ENCODE measurements at places on chromosomes 2 and 18.

- peak; percentile 5 for DNase-seq
Observed at GRCh38 chr2:235850771-235851551, 317.2 kb downstream of the GBX2 start.

- no peak for DNase-seq
Observed at GRCh38 chr18:47870605-47871004, 59.9 kb downstream of the SMAD2 start.

GRCh38 chr2:47903781-47904490 is 2.4 kb downstream of the FBXO11 start:
- DNase-seq: no peak

DNA sequence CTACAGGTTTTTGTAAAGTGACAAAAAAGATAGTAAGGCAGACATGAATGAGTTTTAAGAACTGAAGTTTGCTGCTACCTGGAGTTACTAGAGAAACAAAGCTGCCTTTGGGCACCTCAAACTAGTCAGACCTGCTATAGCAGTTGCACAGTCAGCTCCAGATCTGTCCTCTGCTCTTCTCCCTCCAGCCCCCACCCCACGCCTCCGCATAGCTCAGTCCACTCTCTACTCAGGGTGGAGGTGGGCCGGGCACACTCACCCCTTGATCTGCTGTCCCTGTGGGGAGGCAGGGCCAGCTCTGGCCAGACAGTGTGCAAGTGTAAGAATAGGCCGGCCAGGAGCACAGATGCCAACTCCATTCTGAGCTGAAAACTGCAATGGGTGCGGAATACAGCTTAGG is 4.1 kb downstream of the SERTAD2 start:
- DNase-seq: no peak

DNA sequence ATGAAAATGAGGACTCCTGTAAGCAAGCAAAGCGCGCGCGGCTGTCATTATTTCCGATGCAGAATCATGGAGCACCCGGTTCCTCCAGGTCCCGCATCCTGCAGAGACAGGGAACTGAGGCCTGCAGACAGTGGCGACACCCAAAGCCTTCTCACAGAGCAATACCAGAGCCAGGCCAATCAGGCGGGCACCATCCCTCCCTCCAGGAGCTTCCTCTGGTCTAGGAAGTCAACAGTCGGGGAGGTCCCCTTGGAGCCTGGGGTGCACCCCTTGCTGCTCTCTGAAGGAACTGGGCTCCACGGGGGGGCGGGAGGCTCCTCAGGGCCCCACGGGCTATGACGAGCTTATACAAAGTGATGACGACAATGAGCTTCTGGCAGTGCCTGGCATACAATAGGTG is 60.3 kb upstream of the HPCAL1 start:
- no peak for DNase-seq

DNA sequence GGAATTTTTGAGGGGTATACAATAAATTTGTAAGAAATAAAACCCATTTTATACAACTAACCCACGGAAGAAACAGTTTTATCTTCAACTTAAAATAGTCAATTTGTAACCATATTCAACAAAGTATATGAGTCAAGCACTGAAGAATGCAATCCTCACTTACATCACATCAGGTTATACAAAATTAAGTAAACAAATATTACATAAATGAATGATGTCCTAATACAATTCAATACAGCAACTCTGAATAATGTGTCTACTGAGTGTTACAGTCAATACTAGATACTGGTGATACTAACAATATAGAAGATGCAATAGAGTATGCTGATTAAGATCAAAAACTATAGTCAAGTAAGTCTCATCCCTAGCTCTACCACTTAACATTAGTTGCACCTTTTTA is 58.6 kb downstream of the FANCL start:
- DNase-seq: peak; percentile 47

DNA sequence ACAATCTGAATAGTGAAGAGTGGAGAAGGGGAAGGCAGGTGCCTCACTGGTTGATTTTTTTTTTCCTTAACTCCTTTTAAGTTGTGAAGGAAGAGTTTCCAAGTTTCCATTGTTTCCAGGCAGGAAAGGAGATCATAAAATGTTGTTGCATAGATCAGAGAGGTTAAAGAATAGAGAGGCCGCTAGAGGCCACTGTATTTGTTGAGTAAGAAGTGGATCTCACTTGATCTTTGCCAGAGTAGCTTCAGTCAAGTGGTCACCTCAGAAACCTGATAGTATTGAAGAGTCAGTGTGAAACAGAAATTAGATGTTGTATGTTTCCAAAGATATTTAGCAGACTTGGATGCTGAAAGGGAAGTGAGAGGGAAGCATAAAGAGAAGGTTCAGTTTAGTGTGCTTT is 17.6 kb downstream of the CTNNA2 start:
- DNase-seq: no peak

GRCh38 chr2:205908212-205909183 is 177.5 kb downstream of the INO80D start:
- DNase-seq: peak; percentile 17

- DNase-seq: no peak
Observed at GRCh38 chr2:127520424-127520823, 5.9 kb downstream of the IWS1 start.

- peak; percentile 74 for DNase-seq
Observed at GRCh38 chr2:112048887-112049286, 6.2 kb upstream of the TMEM87B start.

- DNase-seq: peak; percentile 17
Observed at GRCh38 chr2:102520009-102520408, 47.0 kb downstream of the SLC9A4 start.

GRCh38 chr2:79025421-79025820 is at the start of gene REG3G:
Gene REG3G (plus strand): TSS chr2:79025702. CDS start chr2:79026094, 392 bp downstream.
- DNase-seq: no peak

DNA sequence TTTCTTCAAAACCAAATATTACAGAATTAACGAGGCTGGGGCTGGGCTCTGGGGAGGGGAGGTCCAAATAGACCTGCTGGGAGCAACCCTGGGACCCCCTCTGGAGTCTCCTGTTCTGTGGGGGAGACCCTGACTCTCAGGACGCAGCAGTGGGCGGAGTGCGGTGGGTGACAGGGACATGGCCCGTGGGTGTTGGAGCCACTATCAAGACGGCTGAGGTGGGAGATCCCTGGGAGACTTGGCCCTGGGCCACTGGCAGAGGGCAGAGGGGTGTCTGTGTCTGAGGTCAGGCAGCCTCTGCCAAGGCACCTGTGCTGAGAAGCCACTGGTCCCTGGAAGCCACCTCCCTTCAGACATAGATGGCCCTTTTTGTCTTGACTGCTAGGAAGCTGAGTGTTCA is 79.5 kb upstream of the CTDP1 start:
- DNase-seq: no peak

DNA sequence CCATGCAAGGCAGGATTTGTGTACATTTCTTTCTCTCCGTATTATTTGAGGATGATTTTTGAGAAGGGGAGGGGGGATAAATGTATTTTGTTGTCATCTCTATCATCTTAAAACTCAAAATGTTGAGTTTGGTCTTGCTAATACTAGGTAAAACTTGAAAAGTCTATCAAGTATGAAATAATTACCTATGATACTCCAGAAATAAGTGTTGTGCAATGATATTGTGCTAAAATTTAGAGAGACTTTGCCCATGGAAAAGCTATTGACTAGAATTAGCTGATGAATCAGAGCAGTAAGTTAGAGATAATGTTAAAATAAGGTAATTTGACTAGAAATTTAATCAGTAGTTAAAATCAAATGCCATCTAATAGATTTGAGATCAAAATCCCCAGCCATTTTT is 323.9 kb downstream of the AGPS start:
- DNase-seq: no peak

DNA sequence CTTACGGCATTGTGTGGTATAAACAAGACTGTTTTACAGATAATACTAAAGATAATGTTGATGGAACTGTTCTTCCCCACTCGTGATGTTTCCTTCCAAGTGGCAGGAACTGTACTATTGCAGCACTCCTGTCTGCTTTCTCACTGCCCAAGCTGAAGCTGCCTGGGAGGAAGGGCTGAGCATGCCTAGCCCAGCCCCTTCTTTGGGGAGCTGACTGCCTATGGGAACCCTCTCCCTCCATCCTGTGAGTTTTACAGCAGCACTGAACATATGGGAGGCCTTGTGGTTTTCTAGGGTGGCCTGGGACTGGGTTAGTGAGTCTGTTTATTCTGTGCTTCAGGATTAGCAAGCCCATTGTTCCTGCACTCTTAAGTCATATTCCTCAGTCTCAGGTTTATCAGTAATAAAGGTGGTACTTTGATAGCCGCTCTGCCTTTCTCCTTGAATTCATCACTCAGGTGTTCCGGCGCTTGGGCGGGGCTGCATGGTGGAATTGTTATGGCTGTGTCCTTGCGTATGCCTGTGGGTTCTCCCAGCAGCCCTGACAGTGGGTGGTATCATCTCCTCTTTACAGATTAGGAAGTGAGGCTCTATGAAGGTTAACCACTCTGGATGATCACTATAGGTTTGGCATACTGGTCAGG is 379.7 kb downstream of the PTPRM start:
- DNase-seq: peak; percentile 89

GRCh38 chr2:96801786-96802595 is 14.1 kb upstream of the CNNM3 start:
- no peak for DNase-seq

- peak; percentile 84 for DNase-seq
Observed at GRCh38 chr2:120613742-120614571, 121.7 kb upstream of the GLI2 start.

GRCh38 chr2:176490061-176490861 is 221.0 kb downstream of the MTX2 start:
- no peak for DNase-seq

DNA sequence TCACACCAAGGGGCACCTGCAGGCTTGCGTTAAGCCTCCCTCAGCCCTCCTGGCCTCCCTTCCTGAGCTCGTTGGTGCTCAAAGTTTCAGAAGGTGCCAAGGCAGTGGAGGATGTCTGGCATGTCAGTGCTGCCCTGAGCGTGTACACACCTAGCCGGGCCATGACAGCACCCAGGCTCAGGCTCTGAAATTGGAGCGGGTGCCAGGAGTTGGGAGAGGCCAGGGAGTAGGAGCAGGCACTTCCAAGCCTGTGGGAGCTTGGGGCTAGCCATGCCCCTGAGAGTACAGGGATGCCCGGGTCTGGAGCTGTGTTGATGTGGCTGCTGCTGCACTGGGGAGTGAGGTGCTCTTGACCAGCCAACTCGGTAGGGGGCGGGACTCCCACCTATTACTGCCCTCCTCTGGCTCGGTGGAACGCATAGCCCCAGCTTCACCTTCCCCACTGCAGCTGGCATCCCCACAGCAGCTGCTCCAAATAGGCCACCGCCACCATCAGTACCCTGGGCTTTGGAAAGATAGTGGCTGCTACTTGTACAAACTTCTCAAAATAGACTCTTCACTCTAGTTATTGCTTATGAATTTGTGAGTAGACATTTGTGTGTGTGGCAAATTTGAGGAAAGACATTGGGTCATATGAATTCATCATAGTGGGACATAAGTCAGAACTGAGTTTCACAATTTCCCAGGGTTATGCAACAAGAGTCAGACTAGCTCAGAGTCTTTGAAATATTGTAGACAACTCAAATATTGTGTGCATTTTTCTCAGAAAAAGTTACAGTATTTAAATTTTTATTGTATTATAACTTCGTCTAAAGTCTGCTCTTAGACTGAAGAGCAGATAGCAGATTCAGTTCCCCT is 6.8 kb upstream of the PCARE start:
- DNase-seq: no peak

DNA sequence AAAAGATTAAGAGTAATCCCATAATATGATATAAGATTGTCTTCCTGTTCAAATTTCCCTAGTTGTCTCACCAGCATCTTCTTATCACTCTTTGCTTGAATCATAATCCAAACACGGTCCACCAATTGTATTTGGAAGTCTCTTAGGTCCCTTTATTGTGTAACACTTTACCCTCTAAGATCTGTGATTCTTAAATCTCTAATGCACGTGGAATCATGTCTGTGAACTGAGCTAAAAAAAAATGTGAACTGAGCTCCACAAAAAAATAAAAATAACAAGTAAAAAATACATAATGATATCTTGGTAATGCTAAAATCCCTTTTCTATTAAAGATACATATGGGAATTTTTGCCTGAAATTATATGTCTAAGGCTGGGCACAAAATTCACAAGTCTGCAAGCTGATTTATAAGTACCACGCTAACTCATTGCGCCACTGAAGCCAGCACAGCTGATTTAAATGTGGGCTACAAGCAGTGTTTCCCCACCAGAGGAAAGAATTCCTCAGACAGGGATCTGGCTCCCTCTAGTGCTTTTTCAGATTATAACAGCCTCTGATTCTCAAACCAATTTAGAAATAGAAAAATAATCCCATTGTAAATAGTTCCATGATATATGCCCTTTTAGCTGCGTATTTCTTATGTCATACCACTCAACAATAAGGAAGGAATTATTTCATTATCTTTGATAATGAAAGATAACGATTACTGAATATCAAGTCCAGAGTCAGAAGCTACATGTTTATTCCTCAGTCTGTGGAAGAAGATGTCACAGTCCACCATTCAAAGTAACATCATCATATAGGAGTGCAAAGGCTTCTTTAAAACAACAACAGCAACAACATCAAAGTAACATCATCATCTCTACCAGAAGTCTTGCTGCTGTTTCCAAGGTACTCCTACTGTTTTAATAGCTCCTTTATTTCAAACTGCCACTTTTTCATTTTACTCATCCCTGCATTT is 22.9 kb downstream of the RBM43 start:
- peak; percentile 89 for DNase-seq

DNA sequence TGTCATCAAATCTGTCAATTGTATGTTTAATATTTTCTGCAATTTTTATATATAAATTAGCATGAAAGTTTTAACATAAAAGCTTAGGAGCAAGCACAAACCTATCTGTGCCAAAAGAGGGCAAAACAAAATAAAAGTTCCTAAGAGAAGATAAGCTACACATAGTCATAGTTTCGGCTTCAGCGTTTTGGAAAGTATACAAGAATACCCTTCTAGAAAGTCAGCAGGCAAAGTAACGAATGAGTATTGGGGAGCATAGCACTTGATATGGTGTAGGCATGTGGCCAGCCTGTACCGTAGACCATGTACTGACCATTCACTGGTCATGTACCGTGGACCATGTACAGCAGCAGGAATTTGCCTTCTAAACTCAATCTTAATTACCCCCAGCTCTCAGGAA is 156.1 kb downstream of the TMEM247 start:
- no peak for DNase-seq

- DNase-seq: no peak
Observed at GRCh38 chr18:7447318-7448028, 119.6 kb upstream of the PTPRM start.

GRCh38 chr2:121078899-121079298 is 206.1 kb downstream of the TFCP2L1 start:
- no peak for DNase-seq

- no peak for DNase-seq
Observed at GRCh38 chr2:30332791-30333453, 101.6 kb downstream of the LBH start.

DNA sequence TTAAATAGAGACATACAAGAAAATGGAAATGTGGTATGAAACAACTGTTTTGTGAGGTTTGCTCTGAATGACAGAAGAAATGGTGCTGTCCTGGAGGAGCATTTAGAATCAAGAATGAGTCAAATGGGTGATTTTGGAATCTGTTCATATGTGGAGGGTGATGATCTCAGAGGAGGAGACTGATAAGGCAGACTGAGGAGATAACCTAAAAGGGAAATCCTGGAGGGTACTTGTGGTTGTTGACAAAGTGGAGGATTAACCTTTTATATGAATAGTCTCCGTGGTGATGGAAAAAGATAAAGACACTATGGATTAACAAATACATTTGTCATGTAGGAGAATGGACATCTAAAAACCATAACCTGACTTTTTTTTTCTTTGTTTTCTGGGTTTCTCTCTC is 74.1 kb downstream of the MMADHC start:
- DNase-seq: no peak

GRCh38 chr2:234623521-234623991 is 126.7 kb upstream of the ARL4C start:
- no peak for DNase-seq
